ENCODE measurements at places on chromosomes 16 and 17.

DNA sequence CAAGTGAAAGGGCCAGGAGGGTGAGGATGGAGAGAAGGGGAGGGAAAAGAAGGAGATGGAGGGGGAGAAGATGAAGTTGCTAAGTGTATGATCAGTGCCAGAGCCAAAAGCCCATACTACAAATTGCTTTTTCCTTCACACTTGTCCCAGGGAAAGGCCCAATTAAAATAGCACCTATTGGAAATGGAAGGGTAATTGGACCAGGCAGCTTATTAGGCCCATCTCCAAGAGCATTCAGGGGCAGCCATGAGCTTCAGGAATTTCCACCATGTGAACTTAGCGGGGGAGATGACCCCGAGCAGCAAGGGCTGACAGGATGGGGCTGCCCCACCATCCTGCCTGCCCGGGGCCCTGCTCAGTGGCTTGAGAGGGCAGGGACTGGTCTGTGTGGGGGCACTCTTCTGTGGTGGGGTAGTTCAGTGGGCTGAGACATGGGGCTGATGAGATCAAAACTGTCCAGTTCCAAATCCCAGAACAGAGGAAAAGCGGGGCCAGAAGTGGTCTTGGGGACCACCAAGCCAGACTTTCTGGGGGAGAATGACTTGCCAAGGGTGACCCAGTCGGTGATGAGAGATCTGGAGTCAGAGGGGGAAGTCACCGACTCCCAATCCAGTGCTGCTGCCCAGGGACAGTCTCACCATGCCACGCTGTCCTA, 27.5 kb downstream of the GOSR2 start:
- no peak for DNase-seq

GRCh38 chr17:76241691-76242255, 1.5 kb upstream of the RNF157 start:
- DNase-seq, result no peak

GRCh38 chr17:55990332-55991006, 162.8 kb upstream of the ANKFN1 start:
- DNase-seq, result no peak

DNA sequence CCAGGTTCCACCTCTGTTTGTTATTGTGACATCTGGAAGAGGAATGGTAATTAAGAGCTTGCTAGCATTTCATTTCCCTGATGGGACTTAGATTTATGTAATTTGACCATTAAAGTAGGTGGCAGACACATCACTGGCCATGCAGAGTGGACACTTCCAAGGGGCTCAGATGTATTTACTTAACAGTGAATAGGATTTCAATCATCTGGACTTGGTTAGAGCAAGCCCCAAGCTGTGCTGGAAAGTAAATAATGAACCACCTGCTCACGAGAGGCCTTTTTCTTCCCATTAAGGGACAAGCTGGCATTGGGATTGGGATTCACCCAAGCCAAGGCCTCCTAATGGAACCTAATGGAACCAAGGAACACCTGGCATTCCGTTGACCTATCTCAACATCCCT, 395.3 kb downstream of the HS3ST4 start:
- DNase-seq, result no peak

GRCh38 chr16:68444056-68444657, 4.2 kb downstream of the SMPD3 start:
- DNase-seq, result no peak

- no peak for DNase-seq
Measured at GRCh38 chr17:38674014-38674748, 576 bp downstream of the EPOP start.

GRCh38 chr17:32871746-32872145, 5.2 kb downstream of the MYO1D start:
- no peak for DNase-seq

DNA sequence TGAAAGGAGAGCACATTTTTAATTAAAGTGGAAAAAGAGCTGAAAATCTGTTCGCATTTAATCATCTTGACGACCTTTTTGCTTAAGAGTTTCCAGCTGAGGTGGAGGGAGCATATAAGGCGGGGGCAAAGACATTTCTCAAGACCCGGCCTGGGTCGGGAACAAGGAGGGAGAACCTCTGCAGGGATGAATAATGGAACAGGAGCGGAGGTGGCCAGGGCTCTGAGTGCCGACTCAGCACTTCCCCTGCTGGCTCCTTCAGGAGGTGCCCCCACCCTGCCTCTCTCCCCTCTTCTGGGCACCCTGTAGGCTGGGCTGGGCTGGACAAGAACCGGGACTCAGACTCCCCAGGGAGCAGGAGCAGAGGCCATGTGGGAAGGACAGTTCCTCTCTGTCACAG, 7.9 kb upstream of the NGFR start:
- no peak for DNase-seq

GRCh38 chr16:83579436-83579835, 228.3 kb upstream of the HSBP1 start:
- no peak for DNase-seq

GRCh38 chr16:88468275-88469129, 15.4 kb downstream of the ZFPM1 start:
- peak; percentile 73 for DNase-seq

DNA sequence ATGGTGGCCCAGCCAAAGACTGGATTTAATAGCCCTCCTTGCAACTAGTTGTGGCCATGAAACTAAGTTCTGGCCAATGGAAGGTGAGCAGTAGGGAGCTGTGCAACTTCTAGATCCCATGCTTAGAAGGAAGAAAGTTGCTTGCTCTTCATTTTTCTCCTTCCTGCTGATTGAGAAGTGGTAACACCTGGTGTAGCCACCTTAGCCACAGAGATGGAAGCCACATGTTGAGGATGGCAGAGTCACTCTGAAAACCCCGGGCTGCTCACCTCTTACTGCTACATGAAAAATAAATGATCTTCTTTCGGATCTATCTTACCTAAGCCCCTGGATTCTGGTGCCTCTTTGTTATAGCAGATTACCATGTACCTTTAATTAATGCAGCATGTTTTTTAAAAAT, 10.3 kb upstream of the ATP5MC1 start:
- no peak for DNase-seq

DNA sequence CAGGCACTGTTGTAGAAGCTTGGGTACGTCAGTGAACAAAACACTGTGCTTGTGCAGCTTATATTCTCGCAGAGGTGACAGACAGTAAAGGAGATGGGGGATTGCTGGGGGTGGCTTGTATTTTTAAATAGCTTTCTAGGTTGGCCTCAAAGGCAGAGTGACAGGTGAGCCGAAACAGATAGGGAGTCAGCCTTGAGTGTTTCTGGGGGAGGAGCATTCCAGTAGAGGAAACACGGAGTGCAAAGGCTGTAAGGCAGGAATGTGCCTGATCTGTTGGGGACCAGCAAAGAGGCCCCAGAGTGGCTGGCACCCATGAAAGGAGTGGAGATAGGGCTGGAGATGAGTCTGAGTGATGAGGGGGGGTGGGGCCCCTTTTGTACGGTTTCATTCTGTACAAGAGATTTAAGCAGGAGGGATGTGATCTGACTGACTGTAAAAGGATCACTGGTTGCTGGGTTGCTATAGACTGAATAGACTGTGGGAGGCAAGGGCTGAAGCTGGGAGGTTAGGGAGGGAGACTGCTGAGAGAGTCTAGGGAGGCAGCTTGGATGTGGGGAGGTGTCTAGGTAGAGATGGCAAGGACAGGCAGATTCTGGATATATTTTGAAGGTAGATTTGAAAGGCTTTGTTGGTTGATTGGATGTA, 15.2 kb downstream of the NUP93 start:
- DNase-seq, result no peak

DNA sequence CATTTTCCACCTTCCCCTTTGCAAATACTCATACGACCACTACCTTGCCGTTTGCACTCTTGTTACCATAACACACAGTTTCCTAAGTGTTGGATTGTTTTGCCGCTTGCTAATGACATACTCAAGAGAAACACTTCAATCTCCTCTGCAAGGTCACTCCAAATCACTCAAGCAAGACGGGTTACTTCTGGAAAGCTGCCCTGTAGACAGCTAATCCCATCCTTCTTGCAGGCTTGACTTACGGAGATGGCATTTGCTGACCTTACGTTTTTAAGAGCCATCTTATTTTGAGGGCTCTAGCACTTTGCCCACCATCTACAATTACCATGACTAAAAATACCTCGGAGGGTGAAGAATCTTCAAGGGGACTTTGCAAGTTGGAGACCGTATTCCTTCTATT, 46.2 kb downstream of the MYH3 start:
- no peak for DNase-seq

DNA sequence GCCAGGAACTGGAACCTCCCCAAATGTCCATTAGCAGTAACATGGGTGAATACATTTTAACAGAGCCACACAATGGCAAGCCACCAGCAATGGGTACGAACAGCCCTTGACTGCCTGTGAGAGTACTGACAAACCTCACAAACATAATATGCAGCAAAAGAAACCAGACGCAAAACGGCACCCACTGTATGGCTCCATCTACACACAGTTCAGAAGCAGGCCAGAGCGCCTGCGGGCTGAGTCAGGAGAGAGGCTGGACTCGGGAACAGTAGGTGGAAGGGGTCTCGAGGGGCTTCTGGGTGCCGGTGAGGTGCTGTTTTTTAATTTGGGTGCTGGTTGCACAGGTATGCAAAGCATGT, 77.4 kb upstream of the TOB1 start:
- no peak for DNase-seq

GRCh38 chr16:9610727-9611126, 519.3 kb downstream of the HAPSTR1 start:
- no peak for DNase-seq

GRCh38 chr17:47663912-47664623, 14.3 kb downstream of the KPNB1 start:
- peak; percentile 59 for DNase-seq

GRCh38 chr16:1211451-1212268, 13.4 kb downstream of the TPSG1 start:
- no peak for DNase-seq

- no peak for DNase-seq
Measured at GRCh38 chr17:18951941-18952842, at the start of gene SLC5A10. TSS of gene SLC5A10 (plus strand) at chr17:18952165. CDS start at chr17:18952206, 41 bp downstream.

GRCh38 chr17:41734139-41734948, at the start of gene HAP1:
TSS of gene HAP1 (minus strand) at chr17:41734643. CDS start at chr17:41734634, 9 bp downstream.
- DNase-seq, result no peak

DNA sequence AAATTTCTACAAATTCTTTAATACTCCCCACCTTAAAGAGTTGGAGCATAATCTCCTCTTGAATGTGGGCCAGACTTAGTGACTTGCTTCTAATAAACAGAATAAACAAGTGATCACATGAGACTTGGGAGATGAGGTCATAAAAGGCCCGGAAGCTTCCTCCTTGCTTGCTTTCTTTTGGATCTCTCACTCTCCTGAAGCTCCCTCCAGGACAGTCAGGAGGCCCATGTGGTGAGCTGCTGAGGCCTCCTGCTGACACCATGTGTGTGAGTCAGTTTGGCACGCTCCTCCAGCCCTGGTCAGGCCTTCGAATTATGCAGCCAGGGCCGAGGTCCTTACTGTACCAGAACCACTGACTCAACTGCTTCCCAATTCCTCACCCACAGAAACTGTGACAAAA, 53.2 kb downstream of the NDEL1 start:
- peak; percentile 77 for DNase-seq

- DNase-seq, result no peak
Measured at GRCh38 chr17:9028988-9029570, 7.8 kb downstream of the NTN1 start.

DNA sequence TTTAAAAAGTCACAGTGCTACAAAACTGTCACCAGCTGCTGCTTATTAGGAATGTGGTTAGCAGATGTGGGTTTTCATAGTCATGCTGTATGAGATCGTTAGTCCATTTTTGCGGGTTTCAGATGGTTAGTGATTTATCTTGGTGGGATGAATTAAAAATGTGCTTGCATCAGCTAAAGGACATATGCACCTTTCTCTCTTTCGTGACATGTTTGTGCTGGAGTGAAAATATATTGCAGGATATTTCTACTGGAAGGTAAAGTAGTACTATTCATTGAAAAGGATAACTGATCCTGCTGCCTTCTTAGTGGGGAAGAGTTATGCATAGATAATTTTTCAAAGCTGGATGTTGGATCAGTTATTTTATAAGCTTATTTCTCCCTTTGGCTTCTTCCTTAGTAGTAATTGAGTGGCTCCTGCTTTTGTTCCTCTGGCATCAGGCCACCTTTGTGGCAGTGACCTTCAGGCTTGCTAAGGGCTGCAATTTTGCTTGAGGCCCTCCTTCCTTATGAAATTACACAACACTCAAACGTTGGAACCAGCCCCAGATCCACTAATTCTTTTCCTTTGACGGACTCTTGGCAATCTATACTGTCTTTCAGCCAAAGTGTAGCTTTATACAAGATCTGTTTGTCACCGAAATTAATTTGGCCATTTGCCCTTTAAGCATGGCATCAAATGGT, 7.5 kb upstream of the SNTB2 start:
- no peak for DNase-seq

DNA sequence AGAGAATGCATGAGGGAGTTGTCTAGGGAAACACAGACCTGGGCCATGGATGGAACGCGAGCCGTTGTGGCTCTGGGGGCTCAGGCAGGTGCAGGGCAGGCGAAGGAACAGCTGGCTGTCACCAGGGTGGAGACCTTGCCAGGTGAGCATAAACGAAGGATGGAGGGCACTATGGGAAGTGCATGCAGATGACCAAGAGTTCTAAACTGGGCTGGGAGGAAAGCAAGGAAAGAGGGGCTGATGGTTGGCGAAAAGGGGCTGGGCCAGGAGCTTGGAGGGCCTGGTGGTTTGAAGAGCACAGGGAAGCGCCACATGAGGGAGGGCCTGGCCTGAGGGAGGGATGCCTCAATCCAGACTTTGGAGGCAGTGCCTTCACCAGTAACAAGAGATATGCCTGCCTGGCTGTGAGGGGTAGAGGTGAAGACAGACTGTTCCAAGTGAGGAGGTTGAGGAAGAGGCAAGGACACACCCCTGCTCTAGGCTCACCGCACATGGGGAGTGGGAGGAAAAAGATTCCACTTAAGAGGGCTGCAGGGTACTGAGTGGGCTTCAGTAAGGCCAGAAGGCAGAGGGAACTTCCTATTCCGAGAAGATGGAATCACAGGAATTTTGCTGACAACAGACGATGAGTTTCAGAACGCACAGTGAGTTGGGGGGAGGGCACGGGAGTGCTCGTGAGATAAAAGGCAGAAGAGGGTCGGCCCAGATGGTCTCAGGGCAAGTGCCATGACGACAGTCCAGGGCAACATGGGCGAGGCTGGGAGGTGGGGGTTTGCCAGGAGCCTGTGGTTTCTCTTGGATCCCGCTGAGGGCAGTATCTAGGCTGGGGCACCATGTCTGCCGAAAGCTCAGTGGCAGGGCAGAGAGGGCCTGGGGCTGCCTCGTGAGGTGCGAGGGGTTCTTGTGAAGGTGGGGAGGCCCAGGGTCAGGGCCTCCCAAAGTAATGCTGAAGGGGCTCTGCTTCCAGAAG, 20.6 kb downstream of the B9D1 start:
- DNase-seq, result no peak

GRCh38 chr17:79613195-79613772, 2.4 kb upstream of the RBFOX3 start:
- DNase-seq, result no peak

GRCh38 chr16:68814516-68814915, 28.8 kb upstream of the TANGO6 start:
- no peak for DNase-seq

DNA sequence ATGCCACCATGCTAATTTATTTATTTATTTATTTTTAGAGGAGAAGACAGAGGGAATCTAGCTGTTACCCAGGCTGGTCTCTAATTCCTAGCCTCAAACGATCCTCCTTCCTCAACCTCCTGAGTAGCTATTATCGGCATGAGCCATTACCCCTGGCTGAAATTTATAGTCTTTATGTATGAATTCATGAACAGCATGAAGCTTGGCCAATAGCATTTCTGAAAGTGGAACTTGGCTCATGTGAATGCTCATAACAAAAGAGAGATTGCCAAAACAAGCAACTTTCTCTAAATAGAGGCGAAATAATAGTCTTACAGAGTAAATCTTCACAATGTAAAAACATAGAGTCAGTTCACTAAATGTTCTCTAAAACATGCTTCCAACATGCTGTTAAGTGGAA, 30.1 kb upstream of the SMURF2 start:
- DNase-seq, result no peak
